Activated naive CD4-positive, alpha-beta T cell (primary cell): ENCODE measurements at places on chromosomes 3 and 15.

DNA sequence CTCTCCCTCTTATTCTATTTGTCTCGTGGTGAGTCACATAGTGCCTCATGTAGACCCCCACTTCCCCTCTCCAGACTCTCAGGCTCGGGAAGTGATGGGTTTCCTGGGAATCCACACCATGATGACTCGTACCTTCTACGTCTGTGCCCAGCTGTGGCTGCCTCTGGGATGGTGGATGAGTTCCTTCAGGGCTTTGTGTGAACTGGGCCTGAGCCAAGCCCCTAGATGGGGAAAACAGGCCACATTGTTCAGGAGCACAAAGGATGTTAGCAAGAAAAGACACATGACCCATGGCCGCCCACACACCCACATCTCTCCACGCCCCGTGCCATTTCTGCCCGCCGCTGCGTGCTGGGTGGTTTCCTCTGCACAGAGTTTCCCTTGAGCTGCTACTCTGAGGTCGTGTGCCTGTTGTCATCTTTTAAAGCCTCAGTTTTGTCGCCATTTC lies 10.5 kb downstream of the ISG20 start:
- no peak for DNase-seq

DNA sequence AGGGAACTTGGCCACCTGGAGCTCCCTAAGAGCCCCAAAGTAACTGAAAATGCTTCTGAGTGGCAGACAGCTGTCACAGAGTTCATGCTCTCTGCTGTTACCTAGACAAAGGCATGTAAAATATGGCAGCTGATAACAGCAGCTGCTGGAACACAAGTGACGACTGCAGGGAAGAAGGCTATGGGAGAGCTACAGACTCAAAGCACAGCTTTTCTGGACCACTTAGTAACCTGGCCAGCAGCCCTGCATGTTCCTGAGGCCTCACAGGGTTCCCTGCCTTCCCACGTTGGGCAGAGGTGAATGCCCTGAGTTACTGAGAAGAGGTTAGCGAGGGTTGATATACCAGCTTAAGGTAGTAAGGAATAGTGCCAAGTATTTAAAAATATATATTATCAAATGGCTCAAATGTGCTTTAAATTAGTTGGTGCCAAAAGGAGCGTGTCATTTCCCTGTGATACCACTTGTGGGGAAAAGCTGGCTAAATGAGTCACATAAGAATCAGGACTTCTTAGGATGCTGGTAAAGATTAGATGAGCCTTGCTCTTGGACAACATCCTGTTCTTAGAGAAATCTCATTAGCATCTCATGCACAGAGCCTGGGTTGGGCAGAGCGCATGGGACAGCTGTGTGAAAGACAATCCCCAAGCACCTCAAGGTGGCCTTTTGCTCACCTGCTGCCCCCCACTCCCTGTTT lies 76.4 kb upstream of the SCN5A start:
- no peak for DNase-seq

DNA sequence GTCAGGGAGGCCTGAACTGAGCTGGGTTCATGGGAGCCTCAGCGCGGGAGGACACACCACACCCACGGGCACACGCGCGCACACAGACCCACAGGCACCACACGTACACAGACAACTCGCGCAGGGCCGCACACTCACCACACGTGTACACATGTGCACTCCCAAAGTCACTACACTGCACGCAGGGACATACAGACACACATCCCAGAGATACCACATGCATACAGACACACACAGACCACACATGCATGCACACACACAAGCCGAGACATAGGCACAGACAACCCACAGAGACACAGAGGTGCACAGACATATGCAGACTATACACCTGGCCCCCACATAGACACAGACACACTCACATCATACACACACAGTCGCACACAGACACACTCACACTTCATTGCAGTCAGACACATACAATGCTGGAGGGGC lies 1.1 kb upstream of the MGLL start:
- no peak for DNase-seq

DNA sequence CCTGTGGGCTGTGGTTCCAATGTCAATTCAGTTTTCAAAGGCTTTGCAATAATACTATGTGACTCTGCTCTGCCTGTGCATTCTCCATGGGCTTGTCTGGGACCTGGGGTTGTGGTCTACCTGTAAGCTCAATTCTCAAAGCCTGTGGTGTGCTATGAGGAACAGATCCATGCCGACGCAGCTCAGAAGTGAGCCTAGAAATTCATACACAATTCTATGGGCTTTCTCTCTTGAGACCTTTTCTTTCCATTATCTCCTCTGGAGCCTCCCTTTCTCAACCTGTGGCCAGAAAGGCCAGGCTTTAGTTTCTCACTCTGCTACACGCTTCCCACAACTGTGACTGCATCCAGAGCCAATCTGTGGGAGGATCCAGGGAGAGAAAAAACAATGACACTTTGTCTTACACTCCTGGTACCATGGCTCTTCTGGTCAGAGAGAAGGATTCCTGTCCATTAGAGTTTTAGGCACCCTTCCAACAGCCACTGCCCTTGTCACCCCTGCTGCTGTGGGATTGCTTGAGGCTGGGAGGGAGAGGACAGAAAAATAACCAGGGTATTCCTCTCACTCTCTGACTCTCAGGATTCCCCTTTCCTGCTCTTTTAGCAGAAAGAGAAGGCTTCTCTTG lies 34.1 kb upstream of the KLF13 start:
- DNase-seq: no peak

- DNase-seq: no peak
Measured at GRCh38 chr3:38566215-38566528, 70.0 kb downstream of the EXOG start.

DNA sequence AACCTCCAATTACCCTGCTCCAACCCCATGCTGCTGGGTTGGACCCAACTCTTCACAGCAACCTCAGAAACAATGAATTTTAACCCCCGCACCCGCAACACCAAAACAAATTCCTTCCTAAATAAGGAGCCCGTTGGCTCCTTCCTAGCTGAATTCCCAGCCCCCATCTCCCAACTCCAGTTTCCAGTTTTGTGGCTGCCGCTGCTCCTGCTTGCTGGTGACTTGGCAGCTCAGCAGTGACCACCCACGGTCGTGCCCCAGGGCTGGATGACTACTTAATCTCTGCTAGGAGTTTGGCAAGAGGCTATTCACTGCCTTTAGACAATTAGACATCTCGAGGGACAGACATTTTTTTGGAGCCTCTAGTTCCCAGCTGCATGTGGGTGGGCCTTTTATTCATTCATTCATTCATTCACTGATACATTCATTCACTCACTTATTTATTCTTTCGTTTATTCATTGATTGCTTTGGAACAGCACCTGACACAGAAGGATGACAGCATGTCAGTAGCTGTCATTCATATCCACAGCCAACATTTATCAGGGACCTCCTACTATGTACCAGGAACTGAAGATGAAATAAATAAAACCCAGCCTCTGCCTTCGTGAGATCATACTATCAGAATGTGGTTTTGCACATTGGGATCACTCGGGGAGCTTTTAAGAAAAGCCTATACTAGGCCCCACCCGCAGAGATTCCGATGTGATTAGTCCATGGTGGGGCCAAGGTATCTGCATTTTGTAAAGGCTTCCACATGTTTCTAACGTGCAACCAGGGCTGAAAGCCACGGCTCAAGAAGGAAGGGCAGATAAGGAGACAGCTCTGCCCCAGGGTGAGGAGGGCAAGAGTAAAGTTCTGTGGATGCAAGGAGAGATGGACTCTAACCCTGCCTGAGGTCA lies 256.5 kb downstream of the SHQ1 start:
- DNase-seq: no peak

GRCh38 chr3:13112521-13113345 lies 39.5 kb upstream of the IQSEC1 start:
- no peak for DNase-seq

DNA sequence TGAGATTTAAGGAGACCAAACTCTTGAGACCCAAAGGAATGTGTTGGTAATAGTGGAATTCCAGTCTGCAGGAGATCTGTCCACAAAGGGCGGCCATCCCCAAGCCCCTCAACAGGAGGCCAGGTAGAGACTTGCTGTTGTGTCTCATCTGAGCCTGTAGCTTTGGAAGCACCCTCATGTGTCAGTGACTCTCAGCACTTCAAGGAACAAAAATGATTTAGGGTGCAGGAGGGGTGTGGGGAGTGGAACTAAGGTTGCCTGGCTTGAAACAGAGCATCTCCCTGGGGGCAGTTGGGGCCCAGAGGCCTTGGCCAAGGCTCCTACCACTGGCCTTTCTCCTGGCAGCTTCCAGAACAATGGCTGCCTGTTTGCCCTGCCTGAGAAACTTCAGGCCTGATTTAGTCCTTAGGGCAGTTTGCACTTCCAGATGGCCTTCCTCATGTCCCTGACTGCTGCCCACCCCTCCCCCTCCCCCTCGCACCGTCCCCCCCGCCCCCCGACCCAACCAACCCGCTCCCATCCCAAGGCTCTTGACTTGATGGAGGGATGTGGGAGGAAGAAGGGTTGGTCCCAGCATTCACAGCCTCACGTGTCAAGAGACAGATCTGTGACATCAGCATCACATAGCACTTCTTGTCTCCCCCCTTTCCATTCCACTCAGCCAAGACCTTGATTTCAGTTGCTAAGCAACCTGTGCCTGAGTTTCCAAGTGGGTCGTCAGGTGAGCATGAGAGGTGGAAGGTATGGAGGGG lies 77.1 kb downstream of the CORO2B start:
- no peak for DNase-seq
